ENCODE measurements at places on chromosomes 2 and 18. TPM values are rescaled to one million over a fixed set of nuclear protein-coding genes. Genes with fewer than 3 reads are reported as not detected.

DNA sequence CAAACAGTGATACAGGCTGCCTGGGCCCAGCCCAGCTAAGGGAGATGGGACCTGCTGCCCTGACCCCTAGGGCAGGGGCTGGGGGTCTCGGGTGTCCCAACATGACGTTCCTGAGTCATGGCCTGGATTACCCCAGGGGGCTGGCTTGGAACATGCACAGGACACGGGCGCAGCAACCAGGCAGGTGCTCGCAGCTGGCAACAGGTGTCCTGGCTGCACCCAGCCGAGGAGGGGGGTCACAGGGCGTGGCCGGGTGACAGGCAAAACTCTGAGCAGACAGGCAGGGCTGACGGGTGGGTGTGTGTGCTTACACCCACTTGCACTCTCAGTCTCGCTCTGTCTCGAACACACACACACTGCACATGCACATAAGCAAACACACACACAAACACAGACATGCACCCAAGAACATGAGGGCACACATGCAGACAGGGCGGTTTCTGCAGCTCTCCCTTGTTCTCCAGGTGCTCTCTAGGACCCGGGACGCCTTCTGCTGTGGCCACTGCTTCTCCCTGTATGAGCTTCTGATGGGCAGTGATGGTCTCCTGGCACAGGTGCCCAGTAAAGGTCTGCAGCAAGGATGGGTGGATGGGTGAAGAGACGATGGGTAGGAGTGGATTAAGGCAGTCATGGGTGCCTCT lies 33.7 kb upstream of the TAF1B start:
- no peak for DNase-seq

GRCh38 chr2:46336283-46336959 lies 39.2 kb downstream of the EPAS1 start:
- no peak for DNase-seq

DNA sequence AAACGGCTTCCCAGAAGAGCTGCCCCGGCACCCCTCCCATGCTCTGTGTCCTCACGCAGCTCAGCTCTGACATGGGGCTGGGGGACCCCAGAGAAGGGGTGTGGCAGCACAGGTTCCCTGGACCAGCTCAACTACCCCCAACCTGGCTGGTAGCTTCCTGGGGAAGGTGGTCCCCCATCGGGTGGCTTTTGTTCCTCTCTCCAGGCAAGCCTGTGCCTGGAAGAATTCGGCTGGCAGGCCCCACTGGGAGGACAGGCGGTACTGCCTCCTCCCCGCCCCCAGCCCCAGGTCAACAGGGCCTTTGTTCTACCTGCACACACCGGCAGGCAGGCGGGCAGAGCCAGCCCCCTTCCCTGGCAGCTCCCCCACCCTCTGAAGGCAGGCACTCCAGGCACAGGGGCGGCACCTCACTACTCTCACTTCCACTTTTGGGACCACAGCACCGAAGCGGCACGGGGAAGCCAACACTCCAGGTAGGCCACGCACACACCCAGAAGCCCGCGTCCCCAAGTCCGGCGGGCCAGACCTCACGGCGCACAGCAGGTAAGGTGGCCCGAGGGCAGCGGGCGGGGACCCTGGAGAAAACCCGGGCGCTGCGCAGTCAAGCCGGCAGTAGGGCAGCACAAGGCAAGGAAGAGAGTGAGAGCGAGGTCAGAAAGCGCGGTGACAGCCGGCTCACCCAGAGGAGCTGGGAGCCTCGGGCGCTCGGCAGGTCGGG lies 1.3 kb downstream of the HS6ST1 start:
- DNase-seq, result no peak

DNA sequence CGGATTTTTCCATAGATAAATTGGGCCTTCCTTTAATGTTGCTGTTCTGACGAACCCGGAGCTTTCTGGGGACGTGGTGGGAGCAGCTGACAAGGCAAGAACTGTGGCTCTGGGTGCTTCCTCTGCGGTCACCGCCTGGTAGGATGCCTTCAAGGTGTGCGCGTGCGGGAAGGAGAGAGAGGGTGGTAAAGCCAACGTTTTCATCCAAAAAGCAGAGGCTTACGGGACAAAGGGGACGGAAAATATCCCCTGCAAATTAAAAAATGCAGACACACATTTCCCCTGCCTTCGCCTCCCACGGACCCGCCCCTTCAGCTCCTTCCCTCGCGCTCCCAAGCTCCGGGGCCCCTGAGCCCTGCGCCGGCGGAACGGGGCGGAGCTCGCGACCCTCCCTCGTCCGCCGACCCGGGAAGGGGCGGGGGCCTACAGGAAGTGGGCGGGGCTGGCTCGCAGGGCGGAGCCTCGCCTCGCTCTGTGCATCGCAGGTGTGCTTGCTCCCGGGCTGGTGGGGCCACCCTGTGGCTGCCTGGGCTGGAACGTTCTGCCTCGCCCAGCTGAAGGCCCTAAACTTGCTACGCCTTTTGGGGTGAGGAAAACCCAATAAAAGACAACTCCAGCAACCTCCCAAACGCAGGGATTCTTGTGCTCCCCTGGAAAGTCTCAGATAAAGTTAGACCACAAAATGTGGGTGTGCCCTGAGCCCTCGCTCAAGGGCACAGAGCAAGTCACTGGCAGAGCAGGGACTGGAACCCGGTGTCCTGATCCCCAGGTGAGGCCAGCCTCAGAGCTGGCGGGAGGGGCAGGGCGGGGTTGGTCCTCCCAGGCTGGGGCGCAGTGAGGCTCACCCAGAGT lies 25.4 kb upstream of the SLC66A3 start:
- peak; percentile 38 for DNase-seq

DNA sequence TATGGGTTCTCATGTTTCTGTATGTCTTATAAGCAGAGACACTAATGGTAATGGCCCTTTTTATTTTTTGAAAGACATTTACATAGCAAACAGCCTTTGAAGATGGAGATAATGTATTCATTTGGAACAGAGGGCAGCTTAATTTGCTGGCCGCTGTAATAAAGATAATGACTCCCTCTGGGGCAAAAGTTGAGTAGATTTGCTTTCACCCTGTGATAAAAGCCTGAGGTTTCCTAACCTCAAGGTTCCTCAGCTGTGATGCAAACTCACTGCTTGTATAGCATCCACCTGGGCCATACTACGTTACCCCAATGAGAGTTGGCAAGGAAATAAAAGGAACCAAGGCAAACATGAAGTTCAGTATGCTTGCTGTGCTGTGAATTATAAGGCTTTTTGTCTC lies 54.8 kb downstream of the TEX51 start:
- DNase-seq, result no peak

GRCh38 chr2:197280015-197280702 lies 30.4 kb downstream of the ANKRD44 start:
- DNase-seq, result no peak

DNA sequence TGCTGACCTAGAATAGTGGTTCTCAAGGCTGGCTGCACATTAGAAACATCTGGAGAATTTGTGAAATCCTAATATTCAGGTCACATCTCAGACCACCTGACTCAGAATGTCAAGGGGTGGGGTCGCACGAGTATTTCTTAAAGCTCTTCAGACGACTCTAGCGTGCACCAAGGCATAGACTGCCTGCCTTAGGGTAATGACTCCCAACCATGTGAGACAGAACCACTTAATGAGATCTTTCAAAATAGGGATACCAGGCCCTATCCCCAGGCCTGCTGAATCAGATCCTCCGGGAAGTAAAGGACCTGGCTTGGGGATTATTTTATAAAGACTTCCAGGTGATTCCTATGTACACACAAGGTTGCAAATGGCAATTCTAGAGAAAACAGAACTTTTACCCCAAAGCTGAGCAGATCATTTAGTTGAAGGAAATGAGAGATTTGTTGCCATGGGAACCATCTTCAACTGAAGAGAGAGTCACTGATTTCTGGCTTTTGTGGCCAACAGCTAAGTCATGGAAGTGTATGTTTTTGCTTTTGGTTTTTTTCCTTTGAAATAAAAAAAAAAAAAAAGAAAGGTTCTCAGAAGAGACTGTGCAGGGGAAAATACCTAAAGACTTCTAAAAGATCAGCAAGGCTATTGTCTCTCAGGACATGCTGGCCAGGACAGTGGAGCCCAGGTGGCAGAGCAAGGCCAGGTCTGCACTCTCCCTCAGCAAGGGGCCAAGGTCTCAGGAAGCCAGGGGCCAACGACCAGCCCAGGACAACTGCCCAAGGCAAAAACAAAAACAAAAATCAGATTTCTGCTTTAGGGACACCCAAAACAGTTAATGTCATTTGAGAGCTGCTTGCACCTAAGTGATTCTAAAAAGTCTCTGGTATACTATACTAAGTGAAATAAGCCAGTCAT lies 15.3 kb upstream of the LOXHD1 start:
- DNase-seq, result no peak

DNA sequence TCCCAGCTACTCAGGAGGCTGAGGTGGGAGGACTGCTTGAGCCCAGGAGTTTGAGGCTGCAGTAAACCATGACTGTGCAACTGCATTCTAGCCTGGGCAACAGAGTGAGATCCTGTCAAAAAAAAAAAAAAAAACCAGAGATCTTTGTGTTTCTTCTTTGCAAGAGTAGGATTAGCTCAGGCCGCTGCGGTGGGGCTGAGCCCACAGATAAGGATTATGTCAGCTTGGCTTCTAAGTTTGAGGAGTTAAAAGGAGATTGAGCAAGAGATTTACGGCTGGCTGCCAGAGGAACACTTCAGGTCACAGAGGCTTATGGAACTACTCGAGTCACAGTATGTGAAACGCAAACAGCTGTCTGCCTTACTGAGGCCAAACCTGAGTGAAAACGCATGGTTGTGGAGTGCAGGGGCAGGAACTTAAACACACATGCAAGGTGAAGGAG lies 146.7 kb upstream of the L3MBTL4 start:
- no peak for DNase-seq

MC4R gene
- not detected for total RNA-seq
